ENCODE measurements at places on chromosomes 16 and 17.

- no peak for DNase-seq
Observed at GRCh38 chr17:33511670-33512069, 218.6 kb upstream of the ASIC2 start.

GRCh38 chr17:40812639-40813038 lies 9.8 kb downstream of the KRT10 start:
- no peak for DNase-seq

- no peak for DNase-seq
Observed at GRCh38 chr16:13084331-13084730, 182.9 kb downstream of the SHISA9 start.

- no peak for DNase-seq
Observed at GRCh38 chr16:4280625-4281024, 7.8 kb upstream of the TFAP4 start.

GRCh38 chr16:4694642-4695451 lies 1.5 kb downstream of the NUDT16L1 start:
- no peak for DNase-seq

GRCh38 chr16:87150681-87151280 lies 166.4 kb downstream of the C16orf95 start:
- no peak for DNase-seq
